Renal cortex interstitium (tissue), 15 donors: ENCODE measurements at places on chromosomes 3 and 15.

- DNase-seq: no peak
These were observed 100.6 kb downstream of the CHSY1 start for GRCh38 chr15:101151288-101151687.

GRCh38 chr3:119663885-119664284 is 3.5 kb upstream of the POPDC2 start:
- DNase-seq: no peak

GRCh38 chr3:116238846-116239565 is 206.3 kb downstream of the LSAMP start:
- DNase-seq: no peak

DNA sequence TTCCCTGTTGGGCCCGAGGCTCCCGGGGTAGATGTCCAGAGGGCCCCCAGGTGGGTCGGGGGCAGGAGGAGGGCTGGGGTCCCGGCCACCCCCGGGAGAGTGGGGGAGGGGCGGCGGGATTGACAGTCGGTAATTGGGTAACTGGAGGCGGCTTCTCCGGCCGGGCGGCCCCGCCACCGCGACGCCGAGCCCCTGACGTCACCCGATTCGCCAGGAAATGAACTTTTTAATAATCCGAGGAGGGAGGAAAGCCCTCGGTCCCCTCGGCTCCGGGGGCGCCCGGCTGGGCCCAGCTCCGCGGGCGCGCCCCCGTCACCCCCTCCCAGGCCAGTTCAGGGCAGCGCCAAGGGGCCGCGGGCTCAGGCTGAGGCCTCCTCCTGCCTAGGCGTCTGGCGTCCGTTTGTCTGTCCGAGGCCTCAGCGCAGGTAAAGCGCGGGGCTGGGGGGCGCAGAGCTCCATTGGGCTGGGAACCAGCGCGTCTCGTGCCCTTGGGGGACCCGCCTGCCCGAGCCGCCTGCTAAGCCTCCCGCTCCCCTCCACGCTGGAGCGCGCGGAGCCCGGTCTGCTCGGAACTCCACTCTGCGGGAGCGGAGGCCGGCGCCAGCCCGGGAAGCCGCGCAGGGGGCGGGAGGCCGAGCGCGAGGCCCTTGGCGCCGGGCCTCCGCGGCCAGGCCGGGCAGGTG is 3.9 kb downstream of the GATA2 start:
- no peak for DNase-seq

- DNase-seq: no peak
These were observed 234.1 kb downstream of the CACNA2D3 start for GRCh38 chr3:54356261-54357045.

DNA sequence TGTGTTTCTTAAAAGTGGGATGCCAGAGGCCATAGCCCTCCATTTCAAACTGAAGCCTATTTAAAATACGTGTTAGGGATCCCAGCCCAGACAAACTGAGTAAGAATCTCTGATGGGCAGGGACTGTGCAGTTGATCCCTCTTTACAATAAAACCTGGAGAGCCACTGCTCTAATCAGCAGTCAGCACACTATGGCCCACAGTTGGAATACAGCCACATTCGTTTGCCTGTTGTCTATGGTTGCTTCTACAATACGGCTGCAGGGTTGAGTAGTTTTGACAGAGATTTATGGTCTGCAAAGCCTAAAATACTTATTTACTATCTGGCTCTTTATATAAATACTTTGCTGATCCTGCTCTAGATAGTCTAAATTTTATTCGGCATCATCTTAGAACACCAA is 32.4 kb downstream of the TJP1 start:
- no peak for DNase-seq

- DNase-seq: no peak
These were observed 82.3 kb upstream of the AGTR1 start for GRCh38 chr3:148615382-148615781.

- DNase-seq: peak; percentile 52
These were observed 164.8 kb downstream of the ERC2 start for GRCh38 chr3:56303487-56303886.

- DNase-seq: no peak
These were observed 204.0 kb downstream of the PLCL2 start for GRCh38 chr3:17088602-17089313.

DNA sequence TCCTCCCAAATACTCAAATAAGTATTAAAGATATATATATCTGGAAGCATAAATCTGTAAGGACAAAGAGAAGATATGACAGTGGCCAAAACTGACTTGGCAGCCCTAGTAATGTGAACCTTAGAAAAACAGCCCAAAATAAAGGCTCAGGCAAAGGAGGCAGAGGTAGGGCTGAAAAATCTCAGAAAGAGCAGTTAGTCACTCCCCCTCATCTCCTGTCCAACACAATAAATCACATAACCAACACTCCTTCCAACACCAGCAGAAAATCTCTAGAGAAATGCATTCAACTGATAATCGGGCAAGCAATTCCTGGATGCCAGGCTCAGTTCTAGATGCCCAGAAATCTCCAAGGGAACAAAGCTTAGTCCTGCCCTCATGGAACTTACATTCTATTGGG is 22.1 kb upstream of the CHRM5 start:
- DNase-seq: no peak

GRCh38 chr3:4355401-4356219 is 52.4 kb downstream of the SETMAR start:
- peak; percentile 61 for DNase-seq

DNA sequence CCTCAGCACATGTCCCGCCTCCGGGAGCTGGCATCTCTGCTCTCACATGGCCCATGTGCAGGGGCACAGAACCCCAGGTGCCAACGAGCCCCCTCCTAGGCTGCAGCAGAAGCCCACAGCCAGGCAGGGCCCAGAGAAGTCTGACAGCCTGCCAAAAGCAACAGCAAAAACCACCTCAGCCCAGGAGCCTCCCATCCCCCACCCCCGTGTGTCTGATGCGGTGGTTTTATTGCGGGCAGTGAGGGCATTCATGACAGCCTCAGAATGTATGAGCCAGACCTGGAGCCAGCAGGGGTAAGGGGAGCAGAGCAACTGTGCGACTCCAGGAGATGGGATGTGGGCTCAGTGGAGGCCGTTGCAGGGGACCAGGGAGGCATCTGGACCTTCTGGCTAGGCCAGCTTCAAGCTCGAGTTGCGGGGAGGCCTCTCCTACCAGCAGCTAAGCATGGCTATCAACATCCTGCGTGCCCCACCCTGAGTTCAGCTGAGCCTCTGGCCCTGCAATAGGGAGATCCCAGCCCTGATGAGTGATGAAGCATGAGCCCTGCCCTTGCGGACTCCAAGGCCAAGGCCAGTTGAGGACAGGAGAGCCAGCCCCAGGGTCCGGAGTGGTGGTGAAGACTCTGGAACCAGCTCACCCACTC is 52.5 kb downstream of the CYP11A1 start:
- DNase-seq: no peak

- no peak for DNase-seq
These were observed 544.4 kb downstream of the ZPLD1 start for GRCh38 chr3:102979191-102979590.

DNA sequence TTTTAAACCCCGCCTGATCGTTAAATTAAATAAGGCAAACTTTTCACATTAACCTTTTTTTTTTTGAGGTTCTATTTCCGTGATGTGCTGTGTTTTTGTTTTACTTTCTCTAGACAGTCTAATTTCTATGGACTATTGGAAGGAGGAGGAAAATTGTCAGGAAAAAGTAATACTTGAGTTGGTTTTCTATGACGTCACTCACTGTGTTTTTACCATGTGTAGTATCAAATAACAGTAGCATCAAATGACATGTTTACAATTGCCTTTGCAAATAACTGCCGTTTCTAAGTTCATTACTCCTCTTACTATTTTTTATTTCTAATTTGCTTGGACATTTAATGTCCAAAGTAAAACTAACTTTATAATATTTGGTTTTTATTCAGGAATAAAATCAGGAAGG is 32.3 kb downstream of the MYO1E start:
- DNase-seq: no peak

DNA sequence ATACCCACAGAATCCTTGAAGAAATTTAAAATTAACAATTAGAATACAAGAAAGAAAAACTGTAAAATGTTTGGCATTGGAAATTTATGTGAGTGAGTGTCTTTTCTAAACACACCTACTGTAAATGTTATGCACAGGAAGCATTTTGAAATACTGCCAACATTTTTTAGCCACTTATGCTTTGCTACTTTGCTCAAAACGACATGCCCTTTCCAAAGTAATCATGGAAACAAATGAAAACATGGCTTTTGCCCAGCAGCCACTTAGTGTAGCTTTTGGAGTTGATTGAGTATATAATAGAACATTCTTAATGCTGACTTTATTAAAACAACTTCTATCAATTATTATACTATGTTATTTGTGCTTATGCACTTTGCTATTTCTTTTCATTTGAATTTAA is 823.0 kb downstream of the CADM2 start:
- no peak for DNase-seq

- no peak for DNase-seq
These were observed 49.1 kb downstream of the OXNAD1 start for GRCh38 chr3:16313886-16314645.

GRCh38 chr15:34514251-34514670 is 69.2 kb downstream of the GOLGA8B start:
- DNase-seq: no peak

GRCh38 chr3:114241262-114241661 is 3.9 kb upstream of the ZNF80 start:
- DNase-seq: no peak

- no peak for DNase-seq
These were observed 23.0 kb downstream of the NEO1 start for GRCh38 chr15:73075160-73075859.

DNA sequence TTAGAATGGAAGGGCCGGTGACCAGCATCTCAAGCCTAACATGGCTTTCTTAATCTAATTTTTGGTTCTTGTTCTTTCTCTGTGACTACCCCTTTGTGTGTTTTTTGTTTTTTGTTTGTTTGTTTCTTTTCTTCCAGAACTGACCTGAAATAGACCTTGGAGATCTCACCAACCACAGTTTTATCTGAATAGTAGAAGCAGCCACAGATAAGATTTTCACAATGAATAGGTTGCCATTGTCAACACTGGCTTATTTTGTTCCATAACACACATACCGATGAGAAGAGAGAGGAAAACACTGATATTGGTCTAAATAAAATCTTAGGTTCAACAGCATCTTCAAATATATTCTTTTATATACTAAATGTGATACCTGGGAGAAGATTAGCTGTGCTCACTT is 11.5 kb downstream of the ILDR1 start:
- DNase-seq: no peak

- no peak for DNase-seq
These were observed 242.9 kb downstream of the SLC9A9 start for GRCh38 chr3:143605233-143605950.

DNA sequence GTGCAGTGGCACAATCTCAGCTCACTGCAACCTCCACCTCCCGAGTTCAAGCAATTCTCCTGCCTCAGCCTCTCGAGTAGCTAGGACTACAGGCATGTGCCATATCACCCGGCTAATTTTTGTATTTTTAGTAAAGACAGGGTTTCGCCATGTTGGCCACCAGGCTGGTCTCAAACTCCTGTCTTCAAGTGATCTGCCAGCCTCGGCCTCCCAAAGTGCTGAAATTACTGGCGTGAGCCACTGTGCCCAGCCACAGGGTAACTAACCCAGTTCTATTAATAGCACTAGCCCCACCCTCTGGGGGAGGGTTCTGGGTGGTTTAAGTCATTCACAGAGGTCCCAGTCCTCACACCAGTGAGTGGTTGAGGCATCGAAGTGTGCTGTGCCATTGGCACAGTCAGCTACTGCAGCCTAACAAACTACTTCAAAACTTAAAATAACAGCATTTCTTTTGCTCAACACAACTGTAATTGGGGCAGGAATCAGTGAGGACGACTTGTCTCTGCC is 44.0 kb downstream of the RHCG start:
- no peak for DNase-seq

DNA sequence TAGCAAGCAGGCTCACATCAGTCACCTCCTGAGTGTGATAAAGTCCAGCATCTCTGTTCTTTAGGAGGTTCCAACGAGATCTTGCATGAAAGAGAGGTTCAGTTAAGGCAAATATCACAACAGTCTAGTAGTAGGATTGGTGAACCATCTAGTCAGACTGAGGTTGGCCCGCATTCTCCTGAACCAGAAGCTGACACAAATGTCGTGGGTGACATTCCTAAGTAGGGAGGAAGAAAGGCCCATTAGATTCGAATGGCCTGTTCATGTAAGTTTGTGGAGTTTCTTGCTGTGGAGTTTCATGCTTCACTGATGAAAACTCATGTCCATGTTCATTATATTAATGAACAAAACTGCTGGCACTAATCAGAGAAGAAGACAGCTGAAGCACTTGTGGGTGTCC is 66.7 kb upstream of the XCR1 start:
- no peak for DNase-seq

DNA sequence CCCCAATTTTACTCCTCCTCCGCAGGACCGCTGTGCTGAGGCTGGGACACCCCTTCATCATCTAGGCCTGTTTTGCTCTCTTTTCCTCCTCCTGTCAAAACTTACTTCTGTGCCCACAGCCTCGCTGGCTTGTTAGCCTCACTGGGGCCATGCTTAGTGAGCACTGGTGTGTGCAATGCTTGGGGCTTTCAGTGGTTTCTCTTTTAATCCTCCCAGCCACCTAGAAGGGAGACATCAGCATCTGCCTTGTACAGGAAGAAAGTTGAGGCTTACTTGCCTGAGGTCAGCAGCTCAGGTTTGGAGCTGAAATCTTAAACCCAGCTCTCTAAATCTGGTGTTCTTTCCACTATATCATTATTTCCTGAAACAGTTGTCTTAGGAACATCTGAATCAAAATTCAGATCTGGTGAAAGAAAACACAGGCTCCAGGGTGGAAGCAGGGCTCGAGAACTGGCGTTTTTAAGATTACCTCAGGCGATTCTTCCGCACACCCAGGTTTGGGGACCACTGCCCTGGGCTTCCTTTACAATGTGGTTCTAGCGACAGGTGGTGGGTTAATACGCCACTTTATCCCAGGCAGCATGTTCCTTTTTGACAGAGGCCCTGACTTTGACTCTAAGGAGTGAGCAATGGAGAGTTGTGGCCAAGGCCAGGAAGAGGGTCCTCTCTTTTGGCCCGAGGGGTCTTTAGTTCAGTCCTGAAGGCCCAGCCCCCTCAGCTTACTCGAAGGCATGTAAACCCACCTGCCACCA is 3.8 kb downstream of the THSD4 start:
- no peak for DNase-seq

DNA sequence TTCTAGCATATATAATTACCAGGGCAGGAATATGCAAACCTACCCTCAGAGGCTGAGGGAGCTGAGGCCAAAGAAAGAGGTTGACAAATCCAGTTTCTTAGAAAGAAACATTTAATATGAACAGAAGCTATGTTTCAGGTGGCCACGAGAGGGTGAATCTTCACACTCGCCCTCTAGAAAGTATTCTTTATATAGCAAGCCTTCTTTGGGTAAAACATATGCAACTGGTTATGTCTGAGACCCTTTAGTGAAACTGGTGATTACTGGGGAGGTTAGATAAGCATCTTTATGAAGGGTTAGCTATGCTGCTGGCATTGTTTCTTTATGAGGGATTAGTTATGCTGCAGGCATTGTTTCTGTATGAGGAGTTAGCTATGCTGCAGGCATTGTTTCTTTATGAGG is 50.7 kb upstream of the GOLGA6L2 start:
- DNase-seq: no peak
